CD4-positive, alpha-beta T cell treated with Interferon gamma for 1 hour (primary cell): ENCODE measurements at places on chromosomes 12 and 14.

- DNase-seq, result no peak
These were observed 43.6 kb downstream of the SYNE3 start for GRCh38 chr14:95472819-95473251.

DNA sequence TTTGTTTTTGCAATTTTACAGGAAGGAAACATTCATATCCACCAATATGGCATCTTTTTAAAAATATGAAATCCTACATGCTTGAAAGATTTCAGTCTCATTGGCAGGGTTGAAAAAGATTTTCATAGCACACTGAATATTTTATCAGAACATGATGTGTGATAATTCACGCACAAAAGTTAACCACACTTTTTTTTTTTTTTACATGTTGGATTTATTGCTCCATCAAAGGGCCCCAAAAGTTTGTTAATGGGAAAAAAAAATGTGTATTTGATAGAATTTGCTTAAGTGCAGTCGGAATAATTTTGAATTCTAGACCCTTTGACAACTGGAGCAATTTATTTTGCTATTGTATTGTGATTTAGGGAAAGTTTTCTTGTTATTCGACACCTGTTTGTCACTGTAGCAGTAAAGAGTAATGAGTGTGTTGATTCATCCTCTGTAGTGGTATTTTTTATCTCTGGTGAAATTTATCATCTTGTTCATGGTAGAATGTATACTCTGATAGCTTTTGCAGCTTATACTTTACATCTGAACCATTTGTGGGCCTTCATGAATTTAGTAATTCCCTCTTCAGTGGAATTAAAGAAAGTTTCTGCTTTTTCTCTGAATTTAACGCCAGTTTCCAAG is 1.1 kb downstream of the EML1 start:
- no peak for DNase-seq

- peak; percentile 29 for DNase-seq
These were observed at the start of gene DNAH10 for GRCh38 chr12:123761841-123762714. DNAH10 (plus strand) TSS chr12:123762301; CDS start chr12:123762337, 36 bp downstream.

DNA sequence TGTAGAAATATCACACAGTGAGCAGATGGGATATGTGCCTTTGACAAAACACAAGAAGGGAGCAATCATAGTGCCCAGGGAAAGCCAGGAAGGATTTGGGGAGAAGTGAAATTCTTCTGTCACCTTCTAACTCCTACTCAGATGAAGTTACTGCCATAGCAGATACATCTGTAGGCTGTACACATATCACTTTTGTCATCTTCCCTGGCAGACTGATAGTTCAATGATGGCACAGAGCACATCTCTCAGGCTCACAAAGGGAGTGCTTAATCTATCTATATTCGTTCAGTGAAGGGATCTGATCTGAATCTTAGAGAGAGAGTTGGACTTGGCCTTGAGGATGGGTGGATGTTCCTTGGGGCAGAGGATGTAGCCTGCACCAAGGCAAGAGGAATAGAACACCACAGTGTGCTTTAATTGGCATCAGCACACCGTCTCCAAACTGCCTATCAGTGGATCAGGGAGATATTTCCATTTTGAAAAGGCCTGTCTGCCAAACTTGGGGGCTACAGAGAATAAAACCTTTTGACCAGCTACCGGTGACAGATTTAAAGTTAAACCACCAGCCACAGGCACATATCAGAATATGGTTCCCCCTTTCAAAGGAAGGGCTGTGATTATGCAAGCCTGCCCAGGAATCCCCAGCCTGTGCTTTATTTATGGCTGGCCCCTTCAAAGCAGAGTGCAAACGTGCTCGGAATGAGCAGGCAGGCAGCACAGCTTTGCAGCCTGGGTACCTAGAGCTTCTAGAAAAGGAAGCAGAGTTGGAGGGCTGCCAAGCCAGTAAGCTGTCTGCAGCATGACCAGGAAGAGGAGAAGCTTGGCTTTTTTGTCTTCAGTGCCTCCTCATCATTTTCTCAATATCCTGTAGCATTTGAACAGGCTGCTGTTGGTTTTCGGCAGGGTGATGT is 165.5 kb upstream of the DYRK2 start:
- DNase-seq, result peak; percentile 71

- no peak for DNase-seq
These were observed 183.8 kb downstream of the DPF3 start for GRCh38 chr14:72709916-72710611.

GRCh38 chr12:43980627-43981191 is 144.8 kb downstream of the TMEM117 start:
- DNase-seq, result no peak

DNA sequence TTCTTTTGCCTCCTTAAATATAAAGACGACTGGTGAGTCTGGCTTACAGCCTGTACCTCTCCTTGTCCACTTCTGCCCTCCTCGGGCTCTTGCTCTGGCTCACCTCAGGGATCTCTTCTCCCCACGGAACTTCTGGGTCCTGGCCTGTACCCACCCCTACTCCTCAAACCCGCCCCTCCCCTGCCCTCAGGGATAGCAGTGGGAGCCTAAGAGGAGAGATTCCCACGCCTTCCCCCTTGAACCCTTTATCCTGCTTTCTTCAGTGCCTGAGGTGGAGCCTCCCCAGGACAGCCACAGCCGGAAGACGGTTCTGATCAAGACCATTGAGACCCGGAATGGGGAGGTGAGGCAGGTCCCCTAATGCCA is 2.7 kb downstream of the PRPH start:
- no peak for DNase-seq

DNA sequence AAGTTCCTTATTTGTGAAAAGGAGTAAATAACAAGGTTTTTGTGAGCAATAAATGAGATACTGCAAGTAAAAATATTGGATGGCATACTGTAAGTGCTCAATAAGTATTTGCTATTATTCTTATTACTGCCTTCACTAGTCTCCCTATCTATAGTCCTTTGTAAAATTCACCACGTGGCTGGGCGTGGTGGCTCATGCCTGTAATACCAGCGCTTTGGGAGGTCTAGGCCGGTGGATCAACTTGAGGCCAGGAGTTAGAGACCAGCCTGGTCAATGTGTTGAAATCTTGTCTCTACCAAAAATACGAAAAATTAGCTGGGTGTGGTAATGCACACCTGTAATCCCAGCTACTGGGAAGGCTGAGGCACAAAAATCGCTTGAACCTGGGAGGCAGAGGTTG is 18.6 kb upstream of the CALM1 start:
- no peak for DNase-seq

DNA sequence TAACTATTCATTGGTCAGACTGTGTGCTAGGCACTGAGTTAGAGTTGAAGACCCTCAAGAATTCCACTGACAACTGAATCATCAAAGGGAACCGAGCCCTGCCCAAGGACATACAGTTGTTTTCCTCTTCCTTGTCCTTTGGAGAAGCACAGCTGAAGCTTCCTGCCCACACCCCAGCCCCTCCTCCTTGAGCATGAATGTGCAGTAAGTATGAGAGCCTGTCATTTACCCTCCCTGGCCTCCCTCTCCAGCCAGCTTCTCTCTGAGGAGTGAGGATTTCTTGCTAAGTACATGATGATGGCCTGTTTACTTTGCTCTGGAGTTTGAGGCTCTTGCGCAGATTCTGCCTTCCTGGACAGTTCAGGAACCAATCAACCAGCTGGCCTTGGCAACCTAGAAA is 235.2 kb downstream of the CACNA1C start:
- peak; percentile 17 for DNase-seq

DNA sequence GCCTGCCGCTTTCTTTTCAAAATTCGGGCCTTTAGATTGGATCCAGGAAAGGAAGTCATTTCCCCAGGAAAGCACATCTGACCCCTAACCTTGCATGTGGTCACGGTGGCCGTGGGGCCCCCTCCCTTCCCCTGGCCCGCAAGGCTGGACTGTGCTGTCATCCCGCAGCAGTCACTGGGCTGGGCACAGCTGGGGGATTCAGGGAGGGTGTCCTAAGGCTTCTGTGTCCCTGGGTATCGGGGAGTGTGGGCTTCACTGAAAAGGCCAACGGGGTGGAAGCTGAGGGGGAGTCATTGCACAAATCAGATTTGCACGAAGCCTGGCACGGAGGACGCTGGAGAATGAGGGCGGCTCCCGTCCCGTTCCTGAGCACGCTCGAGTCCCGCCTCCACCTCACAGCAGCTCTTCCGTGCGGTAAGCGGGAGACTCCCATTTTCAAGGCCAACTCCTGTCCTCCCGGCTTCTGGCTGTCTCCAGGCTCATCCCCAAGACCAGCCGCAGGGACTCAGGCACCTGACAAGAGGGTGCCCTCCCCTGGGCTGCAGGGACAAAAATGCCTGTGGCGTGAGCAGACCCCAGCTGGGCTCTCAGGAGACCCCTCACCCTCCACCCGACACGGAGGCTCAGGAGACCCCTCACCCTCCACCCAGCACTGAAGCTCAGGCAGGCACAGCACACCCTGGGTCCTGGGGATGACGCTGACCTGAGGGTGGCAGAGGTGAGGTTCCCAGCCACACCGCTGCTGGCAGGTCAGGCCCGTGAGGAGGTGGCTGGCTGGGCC is 9.6 kb downstream of the XRCC3 start:
- no peak for DNase-seq

GRCh38 chr12:115574826-115575225 is 702.7 kb downstream of the MED13L start:
- DNase-seq, result no peak

DNA sequence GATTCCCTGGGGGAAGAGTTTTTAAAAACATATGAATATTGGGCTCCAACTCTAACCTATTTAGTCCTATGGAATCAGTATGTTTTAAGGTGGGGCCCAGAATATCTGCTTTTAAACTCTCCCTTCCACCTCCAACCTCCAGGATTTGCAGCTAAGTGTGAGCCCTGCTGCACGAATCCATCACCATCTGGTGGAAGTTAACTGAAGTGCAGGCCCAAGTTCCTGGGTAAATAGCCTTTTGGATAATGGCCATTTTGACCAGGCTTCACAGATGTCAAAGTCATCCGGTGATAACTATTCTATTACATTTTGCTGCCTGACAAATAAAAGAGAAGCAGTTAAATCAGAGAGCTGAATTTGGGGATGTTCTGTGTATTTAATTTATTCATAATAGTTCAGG is 58.1 kb upstream of the RMST start:
- no peak for DNase-seq

- DNase-seq, result no peak
These were observed 1.3 kb downstream of the SETD3 start for GRCh38 chr14:99479160-99479905.

- DNase-seq, result no peak
These were observed 172.3 kb upstream of the TMPO start for GRCh38 chr12:98343002-98343567.

DNA sequence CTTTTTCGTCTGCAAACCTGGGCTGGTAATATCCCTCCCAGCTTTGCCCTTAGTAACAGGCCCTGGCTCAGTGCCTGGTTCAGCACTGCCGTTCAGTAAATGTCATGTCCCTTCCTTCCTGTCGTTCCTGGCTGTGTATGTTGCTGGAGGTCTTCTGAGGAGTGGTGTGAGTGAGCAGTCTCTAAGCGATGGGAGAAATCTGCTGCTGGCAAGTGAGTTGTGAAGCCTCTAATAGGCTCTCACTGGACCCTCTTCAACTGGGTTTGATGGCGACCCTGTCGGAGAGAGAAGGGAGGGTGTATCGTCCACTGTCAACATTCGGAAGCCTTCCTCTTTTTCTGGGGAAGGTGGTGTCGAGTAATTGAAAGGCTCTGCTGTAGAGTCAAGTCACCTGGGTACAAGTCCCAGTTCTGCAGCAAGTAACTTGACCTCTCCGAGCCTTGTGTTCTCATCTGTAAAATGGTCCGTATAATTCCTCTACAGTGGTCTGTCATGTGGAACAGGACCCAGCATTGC is 62.8 kb downstream of the HRK start:
- peak; percentile 12 for DNase-seq

GRCh38 chr12:93839064-93839463 is 161.9 kb downstream of the CRADD start:
- DNase-seq, result no peak

- DNase-seq, result no peak
These were observed 279.3 kb downstream of the NPAS3 start for GRCh38 chr14:33218026-33218425.

- DNase-seq, result no peak
These were observed 604 bp downstream of the ZNF384 start for GRCh38 chr12:6688543-6688998.

DNA sequence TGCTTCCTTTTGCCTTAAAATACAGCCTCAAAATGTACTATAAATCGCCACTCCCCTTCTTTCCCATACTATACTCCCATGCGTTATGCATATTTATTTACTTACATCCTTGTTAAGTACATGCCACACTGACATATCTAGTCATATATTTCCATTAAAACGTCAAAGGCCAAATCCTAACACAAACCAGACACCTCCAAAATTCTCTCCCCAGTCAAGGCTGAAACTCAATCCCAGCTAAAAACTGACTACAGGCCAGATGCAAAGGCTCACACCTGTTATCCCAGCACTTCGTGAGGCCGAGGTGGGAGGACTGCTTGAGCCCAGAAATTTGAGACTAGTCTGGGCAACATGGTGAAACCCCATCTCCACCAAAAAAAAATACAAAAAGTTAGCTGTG is 5.7 kb upstream of the CAND1 start:
- no peak for DNase-seq

DNA sequence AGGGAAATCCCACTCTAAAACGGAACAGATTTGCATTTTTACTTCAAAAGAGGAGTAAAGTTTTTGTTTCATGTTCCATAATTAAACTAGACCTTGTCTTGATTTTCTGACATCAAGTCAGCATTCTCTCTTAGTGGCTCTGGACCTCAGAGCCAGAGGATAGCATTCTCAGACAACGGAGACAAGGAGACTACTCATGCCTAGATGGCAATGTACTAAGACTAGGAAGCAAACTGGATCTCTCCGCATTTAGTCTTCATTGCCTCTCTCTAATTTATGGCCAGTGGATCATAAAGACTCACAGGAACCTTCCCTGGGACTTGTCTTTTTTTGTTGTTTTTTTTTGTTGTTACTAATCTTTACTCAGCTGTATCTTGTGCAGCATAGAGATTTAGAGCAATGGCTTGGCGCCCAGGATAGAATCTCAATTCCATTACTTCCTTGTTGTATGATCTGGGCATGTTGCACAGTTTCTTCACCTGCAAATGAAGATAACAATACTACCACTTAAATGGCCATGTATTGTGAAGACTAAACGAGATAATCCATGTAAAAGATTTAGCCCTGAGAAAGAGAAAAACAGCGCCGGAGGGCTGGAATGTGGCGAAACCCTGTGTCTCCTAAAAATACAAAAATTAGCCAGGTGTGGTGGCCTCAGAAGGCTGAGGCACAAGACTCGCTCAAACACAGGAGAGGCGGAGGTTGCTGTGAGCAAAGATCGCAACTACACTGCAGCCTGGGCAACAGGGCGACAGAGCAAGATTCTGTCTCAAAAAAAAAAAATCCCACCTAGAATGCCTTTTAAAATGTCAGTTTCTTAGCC is 4.0 kb upstream of the GEMIN2 start:
- no peak for DNase-seq

GRCh38 chr12:3712209-3712992 is 40.5 kb downstream of the CRACR2A start:
- no peak for DNase-seq
